8988T (cell line): ENCODE measurements at places on chromosomes 6 and 20.

- DNase-seq = no peak
These were observed 20.4 kb downstream of the ARMC2 start for GRCh38 chr6:108868647-108869046.

DNA sequence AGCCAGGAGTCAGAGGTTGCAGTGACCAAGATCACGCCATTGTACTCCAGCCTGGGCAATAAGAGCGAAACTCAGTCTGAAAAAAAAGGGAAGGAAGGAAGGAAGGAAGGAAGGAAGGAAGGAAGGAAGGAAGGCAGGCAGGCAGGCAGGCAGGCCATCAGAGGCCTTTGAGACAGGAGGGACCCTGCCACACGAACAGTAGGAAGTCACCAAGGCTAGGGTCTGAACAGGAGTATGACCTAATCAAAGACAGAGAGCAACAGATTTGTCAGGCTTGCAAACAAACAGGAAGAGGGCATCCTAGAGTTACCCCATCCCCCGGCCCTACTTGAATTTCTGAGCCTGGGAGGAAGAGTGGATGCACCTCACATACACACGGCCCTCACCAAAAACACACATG is 67.1 kb downstream of the FGD2 start:
- no peak for DNase-seq

- DNase-seq = no peak
These were observed 101.5 kb upstream of the MARCKS start for GRCh38 chr6:113755449-113756289.

DNA sequence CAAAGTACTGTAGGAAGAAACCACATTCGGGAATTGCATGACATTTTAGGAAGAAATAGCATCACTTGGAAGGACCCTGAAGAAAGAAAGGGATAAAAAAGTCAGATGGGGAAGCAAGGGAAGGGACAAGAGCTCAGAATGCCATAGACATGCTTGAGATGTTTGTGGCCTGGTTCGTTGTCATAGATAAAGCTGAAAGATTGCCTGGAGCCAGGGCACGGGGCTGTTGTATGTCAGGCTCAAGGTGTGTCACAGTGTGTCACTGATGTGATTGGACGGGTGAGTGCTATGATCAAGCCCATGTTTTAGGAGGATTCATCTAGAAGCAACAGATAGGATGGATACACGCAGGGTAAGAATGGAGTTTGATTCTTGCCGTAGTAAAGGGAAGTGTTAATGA is 216.2 kb upstream of the SOX4 start:
- DNase-seq = no peak

DNA sequence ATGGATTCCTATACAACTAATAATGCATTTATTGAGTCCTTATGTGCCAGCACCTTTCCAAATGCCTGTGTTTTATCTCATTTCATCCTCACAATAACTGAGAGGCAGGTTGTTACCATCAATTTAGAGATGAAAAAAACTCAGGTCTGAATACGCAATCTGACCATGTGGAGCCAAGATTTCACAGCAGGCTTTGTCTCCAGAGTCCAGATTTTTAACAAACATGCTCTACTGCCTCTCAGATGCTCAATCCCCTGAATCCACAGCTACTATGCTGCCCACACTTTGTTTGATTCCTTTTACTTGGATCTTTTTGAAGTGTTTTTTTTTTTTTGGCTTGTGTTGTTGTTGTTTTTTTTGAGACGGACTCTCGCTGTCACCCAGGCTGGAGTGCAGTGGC is 46.8 kb downstream of the B4GALT5 start:
- DNase-seq = no peak

DNA sequence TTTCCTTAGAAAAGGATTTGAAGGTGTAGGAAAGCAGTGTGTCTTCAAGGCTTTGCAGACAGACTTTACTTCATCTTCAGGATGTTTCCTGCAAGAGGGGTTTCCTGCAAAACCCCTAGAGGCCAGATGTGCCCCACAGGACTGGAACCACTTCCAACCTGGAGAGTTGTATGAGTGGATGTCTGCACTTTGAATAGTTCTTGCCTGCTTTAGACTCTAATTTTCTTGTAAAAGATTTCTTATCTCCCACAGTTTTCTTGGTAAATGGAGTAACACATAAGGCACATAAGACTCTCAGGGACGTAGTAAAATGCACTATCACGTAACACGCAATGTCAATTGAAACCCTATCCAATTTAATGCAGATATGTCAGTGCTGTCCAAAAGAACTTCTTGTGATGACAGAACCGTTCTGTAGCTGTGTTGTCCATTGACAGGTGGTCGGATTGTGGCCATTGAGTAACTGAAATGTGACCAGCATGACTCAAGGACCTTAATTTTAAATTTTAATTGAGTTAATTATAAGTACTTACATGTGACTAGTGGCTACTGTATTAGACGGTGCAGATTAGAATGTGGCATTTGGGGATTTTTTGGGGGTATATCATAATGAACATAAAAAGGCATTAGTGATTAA is 118.7 kb downstream of the JARID2 start:
- no peak for DNase-seq

DNA sequence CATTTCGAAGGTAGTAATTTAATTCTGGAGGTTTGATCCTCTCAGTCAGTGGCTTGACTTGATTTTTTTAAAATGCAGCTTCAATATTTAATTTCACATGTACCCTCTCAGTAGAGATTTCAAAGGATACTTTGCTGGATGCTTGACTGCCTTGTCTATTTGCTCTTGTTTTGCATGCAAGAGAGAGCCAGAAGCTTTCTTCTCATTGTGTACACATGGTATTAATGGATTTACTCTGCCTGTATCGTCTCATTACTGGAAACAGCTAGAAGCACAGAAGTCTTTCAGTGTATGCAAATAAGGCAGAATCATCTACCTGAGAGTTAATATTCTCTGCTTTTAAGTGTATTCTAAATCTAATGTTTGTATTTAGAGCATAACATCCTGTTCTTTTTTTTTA is 84.3 kb upstream of the FOXO3 start:
- no peak for DNase-seq

DNA sequence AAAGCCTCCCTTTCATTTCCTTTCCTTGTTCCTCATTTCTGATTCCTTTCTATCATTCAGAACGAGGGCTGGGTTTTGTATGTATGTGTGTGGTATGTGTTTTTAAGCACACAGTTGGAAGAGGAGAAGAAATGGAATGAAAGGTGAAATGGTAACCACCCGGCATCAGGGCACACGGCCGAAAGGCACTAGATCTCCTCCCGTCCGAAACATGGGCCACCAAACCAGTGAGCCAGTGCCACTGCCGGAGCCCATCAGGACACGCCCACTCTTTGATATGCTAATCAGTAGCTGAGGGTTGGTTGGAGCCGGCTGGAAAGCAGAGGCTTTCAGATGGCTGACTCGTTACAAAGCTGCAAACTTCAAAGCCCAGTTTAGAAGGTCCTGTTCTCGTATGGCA is 228.6 kb upstream of the JARID2 start:
- DNase-seq = no peak

DNA sequence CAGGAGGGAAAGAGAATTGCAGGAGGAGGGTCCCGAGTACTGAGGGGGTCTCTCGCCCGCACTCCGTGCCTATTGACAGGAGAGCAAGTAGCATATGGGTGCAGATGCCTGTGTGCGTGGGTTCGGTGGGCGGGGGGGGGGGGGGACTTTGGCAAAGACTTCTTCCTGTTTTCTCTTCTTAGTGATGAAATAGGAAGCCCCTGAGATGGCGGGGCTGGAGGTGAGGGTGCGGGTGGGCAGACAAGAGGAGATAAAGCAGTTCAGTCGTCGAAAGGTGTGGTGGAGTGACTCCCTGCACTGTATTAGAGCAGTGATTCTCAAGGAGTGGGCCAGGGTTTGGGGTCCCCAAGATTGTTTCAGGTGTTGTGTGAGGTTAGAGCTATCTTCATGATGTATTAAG is 3.7 kb downstream of the NAA20 start:
- no peak for DNase-seq

DNA sequence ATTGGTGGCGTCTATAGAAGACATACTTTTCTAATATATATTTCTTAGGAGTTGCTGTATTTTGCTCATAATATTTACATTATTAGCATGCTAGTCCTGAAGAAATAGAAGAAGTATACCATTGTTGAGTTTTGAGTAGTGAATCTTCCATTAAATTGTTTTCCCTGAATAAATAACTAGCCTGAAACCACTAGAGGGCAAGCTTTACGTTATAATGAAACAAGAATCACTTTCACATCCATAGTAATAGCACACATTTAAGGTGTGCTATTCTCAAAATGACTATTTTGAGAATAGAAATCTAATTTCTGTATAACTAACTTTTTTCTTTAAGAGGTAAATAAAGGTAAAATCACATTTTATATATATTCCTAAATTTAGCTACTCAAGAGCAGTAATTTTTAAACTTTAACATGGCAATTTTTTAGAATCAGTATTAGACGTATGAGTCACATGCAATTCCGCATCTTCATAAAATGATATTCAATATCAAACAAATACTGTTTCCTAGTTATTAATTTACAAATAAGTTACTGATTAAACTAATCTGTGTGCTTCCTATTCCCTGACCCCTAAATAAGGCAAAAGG is 213.2 kb upstream of the MANEA start:
- DNase-seq = no peak

DNA sequence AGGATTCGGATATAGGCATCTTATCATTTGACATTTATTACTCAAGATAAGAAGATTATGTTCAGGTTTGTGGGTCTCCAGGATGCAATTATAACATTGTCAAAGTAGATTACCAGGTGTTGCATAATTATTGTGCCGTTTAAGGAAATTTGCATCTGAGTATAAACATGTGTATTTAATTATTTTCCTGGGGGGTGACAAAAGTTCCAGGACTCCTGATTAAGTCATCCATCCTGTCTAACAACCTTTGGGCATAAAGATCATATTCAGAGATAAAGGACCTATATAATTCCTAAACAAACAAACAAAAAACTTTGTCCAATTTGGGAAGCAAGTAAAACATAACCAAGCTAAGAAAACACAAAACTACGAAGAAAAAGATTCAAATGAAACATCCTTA is 3.3 kb upstream of the PPP1R14C start:
- no peak for DNase-seq

- DNase-seq = no peak
These were observed 899.0 kb downstream of the TFAP2A start for GRCh38 chr6:9515633-9516606.

DNA sequence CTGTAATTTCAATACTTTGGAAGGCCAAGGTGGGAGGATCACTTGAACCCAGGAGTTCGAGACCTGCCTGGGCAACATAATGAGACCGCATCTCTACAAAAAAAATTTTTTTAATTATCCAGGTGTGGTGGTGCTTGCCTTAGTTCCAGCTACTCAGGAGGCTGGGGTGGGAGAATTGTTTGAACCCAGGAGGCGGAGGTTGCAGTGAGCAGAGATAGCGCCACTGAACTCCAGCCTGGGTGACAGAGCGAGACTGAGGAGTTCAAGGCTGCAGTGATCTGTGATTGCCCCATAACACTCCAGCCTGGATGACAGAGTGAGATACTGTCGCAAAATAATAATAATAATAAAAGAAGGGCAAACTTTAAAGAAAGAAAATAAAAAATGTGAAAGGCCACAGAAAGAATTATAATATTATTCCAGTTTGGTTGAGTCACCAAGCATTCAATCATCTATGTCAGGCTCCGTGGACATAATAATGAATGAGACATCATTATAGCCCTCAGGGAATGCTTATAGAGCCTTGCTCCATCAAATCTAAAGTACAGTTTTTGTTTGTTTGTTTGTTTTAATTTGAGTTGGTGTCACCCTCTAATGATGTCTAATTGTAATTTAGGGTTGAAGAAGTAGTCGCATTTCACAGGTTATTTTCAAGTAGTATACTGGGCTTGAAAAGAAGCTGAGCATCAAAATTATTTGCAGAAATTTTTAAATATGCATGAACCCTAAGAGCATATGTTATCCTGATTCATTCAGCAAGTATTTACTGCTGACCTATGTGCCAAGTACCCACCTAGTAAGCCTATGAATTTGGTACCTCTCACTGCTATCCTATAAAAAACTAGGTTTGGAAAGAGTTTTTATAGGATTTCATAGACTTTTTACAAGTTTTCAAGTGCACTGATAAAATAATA is 15.1 kb downstream of the GLYATL3 start:
- DNase-seq = no peak

GRCh38 chr6:3229566-3230178 is 2.2 kb upstream of the TUBB2B start:
- DNase-seq = no peak

DNA sequence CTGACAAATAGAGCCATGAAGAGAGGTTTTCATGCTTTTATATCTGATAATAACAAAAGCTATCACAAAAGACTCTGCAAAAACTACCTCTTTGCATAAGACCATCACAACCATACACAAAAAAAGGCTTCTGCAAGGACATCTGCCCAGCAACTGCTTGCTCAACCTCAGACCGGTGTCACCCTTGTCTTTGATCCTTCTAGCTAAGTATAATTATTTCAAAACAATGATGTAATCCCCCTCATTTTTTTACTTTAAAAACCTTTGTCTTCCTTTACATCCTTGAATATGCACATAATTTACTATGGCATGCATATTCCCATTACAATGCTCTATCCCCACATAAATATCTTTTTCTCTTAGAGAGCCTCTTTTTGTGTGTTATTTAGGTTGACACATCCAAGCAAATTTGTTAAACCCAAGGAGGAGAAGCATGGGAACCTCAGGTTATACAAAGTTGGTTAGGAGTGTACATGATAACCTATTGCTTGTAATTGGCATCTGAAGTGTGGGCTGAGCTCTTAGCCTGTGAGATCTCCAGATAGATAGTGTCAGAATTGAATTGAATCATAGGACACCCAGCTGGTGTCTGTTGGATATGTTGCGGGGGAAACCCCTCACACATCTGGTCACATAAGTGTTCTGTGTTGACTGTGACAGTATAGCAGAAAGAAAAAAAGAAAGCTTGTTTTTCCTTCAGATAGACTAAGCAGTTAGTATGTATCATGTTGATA is 20.7 kb upstream of the CGA start:
- no peak for DNase-seq

DNA sequence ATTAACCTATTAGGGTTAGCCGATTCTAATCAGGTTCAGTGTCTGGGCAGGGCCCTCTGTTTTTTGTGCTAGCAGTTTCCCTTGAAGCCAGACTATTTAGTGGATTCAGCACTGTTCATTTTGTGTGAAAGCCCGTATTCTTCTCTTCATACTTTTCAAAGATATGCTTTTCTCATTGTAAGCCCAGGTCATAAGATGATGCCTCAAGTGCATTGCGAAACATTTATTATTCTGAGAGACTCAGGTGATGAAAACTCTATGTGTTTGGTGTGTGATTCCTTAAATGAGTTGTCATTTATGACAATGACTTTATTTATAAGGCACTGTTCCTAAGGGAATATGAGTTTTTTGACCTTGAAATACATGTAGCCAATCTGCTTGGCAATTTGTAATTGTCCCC is 851.0 kb upstream of the FLRT3 start:
- DNase-seq = no peak

DNA sequence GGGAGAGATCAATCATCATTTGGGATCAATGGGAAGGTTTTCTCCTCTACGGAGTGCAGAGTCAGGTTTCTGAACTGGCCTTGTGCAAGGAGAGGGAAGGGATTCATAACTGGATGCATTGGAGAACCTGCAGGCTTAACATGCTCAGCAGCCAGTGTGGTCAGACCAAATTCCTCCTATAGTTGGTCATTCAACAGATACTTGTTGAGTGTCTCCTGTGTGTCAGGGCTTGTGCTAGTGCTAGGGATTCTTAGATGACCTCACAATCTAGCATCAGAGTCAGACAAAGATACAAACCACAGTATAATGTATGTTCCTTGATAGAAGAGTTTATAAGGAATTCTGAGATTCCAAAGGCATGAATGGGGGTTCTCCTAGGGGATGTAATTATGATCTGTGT is 23.9 kb downstream of the RALY start:
- no peak for DNase-seq
